Fibroblast of skin of left biceps (primary cell): ENCODE measurements at places on chromosomes 5 and 9.

DNA sequence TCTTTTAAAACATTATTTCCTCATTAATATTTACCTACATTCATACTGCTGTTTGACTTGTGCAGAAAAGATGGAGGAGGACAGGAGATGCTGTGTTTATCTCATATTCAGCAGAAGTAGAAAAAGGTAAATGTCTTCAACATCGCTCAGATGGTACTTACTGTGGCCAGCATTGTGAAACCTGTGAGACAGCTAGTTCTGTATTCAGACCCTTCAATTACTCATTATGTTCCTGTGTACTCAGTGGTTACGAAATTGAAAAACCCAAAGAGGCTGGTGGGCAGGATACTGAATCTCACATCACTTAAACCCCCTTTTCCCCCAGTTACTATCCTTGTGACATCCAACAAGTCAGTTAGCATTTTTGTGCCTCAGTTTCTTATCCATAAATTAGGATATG is 216.0 kb downstream of the KDM4C start:
- no peak for DNase-seq

DNA sequence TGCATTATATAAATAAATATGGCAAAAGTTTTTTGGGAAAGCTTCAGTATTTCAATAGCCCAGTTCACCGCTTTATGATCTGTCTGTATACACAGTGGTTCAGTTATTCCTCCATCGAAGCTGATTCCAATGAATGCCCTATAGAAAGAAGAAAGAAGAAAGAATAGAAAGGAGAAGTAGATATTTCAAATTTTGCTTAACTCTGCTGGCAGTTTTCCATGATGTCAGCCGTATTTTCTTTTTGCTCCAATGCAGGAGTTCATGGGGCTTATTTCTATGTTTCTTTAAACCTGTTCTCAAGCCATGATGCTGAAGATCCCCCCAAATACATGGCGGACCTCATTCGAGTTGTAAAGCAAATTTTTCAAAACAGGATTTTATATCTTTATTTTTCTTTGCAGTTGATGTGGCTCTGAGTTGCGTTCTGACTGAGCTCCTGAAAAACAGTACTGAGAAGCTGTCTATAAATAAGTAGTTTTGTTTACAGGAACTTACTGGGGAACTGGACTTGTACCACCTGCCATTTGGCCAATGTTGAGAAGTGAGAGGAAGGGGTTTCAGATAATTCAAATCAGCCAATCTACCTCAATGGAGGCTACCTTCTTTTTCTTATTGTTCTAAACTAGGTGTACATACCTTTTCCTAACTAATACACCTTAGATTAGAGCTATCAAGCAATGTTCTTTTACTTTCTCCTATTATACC is 418.5 kb upstream of the MEF2C start:
- DNase-seq = no peak

DNA sequence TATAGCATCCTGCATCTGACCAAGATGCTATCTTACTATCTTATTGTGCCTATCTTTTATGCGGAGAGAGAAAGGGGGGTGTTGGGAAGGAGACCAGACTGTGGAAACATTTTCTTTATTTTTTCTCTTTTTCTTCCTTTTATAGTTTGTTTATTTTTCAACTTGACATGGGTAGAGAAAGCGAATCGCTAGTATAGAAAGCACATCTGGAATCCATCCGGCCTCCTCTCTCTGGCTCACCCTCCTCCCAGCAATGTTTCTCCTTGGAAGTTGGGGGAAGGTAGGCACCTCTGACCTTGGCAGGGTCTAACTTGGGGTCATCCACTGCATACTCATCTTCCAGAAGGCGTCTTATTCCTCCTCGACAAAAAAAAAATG is 3.9 kb downstream of the S1PR3 start:
- DNase-seq = no peak

DNA sequence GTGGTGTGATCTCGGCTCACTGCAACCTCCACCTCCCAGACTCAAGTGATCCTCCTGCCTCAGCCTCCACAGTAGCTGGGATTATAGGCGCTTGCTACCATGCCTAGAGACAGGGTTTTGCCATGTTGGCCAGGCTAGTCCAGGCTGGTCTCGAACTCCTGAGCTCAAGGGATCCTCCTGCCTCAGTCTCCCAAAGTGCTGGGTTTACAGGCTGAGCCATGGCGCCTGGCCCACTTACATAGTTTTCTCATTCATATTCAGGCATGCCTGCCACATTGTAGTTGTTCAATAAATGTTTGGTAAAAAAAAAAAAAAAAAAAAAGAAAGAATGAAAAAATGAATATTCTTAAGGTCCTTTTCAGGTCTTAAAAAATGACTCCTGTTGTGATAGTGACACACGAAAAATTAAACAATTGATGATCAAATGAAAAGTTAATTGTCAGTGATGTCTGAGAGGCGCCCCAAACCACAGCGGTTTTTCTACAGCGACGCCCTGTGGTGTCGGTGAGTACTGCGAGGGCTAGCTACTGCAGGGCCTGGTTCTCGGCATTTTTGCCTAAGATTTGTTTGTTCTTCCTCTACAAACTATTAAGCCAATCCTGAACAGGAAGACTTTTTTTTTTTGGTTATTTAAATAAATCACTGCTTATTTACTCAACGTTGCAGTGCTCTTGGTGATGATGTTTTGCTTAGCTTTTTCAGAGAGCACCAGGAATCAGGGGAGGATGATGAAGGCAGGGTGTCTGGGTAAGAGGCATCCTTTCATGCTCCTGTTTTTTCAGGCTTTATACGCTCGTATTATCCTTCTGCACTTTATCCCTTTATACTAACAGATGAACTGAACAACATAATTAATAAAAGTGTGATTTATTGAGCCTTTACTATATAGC is 67.0 kb upstream of the DPYSL3 start:
- no peak for DNase-seq

- peak; percentile 21 for DNase-seq
These were observed 104.9 kb downstream of the CFAP90 start for GRCh38 chr5:7745882-7746610.

GRCh38 chr9:95157481-95158151 is 159.9 kb downstream of the FANCC start:
- DNase-seq = peak; percentile 92

DNA sequence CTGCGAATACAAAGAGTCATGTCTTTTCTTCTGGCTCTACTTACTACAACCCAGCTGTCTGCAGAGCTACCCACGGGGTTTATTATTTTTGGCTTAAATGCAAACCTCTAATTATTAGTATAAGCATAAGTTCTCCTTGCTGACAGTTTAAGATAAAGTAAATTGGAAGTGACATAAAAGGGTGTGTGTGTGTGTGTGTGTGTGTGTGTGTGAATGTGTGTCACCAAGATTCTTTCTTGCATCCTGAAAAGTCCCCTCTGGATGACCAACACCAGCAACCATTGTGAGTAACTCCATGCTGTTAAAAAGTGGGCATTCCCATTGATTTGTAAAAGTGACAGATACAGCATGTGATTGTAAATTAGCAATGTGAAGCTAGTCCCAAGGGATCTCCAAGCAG is 803.8 kb upstream of the ZNF608 start:
- peak; percentile 67 for DNase-seq
